M059J (cell line): ENCODE measurements at places on chromosomes 1 and 21. TPM values are rescaled to one million over a fixed set of nuclear protein-coding genes. Genes with fewer than 3 reads are reported as not detected.

The GPR52 gene
- not detected in 2 replicates for total RNA-seq

The COL8A2 gene
- total RNA-seq: 1.7 and 2.2 TPM in 2 replicates

The GPR25 gene
- not detected in 2 replicates for total RNA-seq

The EPHA2 gene
- 136 and 212 TPM in 2 replicates for total RNA-seq

GRCh38 chr1:23838401-23838866 lies 13.2 kb upstream of the HMGCL start:
- peak; percentile 49 for DNase-seq

DNA sequence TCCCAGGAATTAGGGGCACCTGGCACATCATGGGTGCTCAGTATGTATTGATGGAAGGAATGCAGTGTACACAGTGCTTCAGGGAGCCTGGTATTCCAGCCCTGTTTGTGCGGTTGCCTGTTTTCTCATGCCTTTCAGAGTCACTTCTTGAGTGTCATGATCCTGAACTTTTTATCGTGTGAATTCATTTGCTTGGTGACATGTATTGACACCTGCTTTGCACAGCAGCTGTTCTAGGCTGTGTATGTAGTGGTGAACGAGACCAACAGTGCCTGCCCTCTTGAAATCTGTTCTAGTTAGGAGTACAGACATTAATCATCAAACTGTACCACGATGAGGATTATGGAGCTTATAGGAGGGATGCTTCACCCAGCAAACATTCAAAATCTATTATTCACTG lies 6.1 kb downstream of the HTR6 start:
- DNase-seq: no peak

DNA sequence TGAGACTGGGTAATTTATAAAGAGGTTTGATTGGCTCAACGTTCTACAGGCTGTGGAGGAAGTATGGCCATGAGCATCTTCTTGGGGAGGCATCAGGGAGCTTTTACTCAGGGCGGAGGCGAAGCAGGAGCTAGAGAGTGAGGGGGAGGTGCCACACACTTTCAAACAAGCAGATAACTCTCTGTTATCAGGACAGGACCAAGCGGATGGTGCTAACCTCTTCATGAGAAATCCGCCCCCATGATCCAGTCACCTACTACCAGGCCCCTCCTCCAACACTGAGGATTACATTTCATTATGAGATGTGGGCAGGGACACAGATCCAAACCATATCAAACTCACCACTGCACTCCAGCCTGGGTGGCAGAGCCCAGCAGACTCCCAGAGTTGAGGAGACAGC lies 11.5 kb upstream of the LRRC47 start:
- DNase-seq: no peak

DNA sequence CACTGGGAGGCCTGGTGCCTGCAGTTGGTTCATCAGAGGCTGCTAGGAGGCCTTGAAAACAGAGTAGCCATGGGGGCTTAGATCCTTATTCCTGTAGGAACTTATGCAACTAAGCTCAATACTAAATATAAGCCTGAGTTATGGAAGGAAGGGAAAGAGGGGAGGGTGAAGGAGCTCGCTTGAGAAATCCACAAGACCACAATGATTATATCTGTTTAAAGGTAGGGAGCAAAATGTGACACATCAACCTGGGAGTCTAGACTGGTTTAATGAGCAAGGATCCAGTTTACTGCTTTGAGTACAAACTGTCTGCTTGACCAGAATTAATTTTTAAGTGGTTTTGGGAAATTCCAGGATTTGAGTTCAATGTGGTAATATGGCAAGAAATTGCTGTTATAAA lies 20.4 kb upstream of the ANGPTL7 start:
- peak; percentile 51 for DNase-seq

- DNase-seq: no peak
These were observed 45.4 kb upstream of the TARDBP start for GRCh38 chr1:10967090-10967489.

GRCh38 chr21:46411236-46411635 lies 47.5 kb upstream of the DIP2A start:
- no peak for DNase-seq

DNA sequence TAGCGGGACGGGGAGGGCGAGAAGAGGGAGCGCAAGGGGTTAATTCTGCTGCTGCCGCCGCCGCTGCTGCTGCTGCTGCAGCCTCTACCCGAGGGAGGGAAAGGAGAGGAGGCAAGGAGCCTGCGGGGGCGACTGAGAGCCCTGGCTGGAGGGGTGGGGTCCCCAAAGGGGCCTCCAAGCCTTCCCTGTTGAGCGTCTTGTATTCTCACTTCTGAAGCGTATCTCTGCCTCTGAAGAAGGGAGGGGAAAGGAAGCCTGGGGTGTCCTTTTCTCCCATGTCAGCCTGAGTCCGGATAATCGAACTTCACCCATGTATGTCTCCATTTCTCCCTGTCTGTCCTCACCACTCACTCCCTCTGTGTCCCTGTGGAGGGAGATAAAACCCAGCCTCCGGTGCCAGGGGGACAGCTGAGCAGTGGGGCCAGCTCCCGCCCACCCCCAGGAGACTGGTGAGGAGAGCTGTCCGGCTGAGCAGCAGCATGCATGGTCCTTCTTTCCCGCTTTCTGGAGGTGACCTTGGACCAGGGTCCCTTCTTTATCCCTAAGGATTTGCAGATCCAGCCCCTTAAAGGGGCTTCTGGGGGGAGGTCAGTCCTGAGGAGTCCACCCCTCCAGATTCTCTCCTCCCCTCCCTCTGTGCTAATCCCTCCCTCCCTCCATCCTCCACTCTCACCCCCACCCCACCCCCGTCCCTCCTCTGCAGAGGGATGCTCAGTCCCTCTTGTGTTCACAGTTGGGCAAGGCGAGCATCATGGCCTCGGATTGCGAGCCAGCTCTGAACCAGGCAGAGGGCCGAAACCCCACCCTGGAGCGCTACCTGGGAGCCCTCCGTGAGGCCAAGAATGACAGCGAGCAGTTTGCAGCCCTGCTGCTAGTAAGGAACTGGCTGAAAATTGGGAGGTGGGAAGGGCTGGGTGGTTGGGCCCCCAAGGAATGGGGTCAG lies 1.0 kb downstream of the NCDN start:
- DNase-seq: no peak

GRCh38 chr1:58293388-58293787 lies 253.1 kb downstream of the OMA1 start:
- peak; percentile 64 for DNase-seq

DNA sequence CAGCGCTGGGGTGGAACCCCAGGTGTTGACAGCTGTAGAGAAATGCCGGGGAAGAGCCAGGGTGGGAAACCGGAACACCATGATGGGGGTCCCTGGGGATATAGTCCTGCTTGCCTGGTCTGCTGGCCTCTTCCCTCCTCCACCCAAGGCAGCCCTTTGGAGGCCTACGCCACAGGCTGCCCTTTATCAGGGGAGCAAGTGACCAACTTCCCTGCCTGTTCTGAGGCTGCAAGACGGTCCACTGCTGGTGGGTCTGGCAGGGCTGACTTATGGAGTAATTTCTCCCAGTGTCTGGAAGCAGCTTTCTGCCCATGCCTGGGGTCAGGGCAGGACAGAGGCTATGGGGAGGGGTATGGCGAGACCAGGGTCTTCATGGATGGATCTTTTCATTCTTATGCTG lies 50.8 kb upstream of the EDN2 start:
- no peak for DNase-seq

DNA sequence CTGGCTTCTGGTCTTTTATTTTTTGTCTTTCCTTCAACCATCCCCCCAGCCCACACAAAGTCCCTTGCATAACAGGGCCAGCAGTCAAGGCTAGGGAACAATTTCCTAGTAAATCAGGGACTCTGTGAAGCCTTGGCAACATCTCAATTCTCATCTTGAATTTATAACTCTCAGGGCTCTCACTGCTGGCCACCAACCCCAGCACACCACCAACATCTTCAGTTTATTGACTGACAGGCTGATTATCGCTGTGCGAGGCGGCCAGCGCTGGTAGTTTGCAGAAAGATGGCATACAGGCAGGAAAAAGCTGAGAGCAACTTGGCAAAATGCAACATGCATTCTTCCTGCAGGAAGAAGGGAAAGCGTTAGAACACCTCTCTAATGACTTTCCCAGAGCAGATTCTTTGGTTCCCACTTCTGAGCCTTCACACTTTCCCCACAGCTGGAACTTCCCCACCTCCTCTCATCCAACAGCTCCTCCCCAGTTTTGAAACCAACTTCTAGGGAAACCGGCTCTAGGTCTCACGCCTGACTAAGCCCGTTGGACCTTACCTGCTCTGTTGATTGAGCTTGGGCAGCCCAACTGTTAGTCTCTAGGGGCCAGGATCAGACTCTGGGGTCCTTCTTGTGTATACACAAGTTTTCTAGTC lies 26.3 kb upstream of the CSF1 start:
- no peak for DNase-seq

DNA sequence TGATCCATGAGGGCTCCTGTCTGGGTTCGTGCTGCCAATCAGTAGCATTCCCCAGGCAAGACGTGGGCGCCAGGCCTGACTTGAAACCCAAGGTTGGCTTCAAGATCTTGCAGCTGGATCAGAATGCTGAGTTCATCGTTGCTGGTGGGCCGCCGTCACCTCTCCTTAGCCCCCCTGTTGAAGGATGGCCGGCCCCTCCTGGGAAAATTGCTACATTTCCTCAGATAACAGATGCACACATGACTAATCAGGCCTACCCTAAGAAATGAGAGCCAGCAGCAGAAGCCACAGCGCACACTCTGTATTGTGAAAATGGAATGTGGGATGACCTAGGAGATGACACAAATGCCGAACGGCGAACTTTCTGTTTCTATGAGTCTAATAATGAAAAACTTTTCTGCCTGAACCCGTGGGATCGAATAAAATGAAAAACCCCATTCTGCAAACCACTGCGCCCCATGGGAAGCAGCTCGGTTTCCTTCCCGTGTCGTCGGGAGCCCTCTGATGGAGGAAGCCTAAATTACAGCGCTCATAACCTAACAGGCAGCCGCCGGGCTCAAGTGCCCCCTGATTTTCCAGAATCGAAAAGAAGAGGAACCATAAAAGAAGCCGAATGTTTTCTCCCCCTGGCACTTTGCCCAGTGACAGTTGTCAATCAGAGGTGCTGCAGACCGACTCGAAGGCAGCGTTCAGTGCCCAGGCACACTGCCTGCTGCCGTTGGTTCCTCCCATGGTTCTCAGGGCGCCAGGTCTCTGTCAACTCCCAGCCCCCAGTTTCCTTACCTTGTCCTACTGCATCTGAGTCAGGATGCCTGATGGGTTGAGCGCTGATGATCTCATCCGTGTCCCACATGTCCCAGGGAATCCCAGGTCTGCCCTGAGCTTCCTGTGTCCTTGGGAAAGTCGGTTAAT lies 38.2 kb upstream of the H6PD start:
- DNase-seq: peak; percentile 82

- no peak for DNase-seq
These were observed 13.3 kb downstream of the PTCH2 start for GRCh38 chr1:44829506-44830384.

GRCh38 chr1:29934255-29934772 lies 698.0 kb downstream of the PTPRU start:
- no peak for DNase-seq
